HFFc6 (cell line): ENCODE measurements at places on chromosomes 6 and 20. TPM values are rescaled to one million over a fixed set of nuclear protein-coding genes. Genes with fewer than 3 reads are reported as not detected.

DNA sequence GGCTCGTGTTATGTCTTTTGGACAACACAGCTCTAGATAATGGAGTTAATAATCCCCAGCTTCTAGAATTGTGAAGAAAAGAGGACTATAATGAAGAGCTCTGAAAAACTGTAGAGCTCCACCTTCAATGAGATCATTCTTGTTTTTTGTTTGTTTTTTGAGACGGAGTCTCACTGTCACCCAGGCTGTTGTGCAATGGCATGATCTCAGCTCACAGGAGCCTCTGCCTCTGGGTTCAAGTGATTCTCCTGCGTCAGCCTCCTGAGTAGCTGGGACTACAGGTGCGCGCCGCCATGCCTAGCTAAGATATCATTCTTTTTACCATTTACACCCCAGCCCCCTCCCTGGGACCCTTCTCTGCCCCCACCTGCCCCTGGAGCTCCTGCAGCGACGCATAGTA lies 36.6 kb downstream of the ERGIC3 start:
- no peak for DNase-seq

- DNase-seq: no peak
Measured at GRCh38 chr6:77461796-77462195, 1.5 kb downstream of the HTR1B start.

GRCh38 chr20:672963-673602 lies 2.5 kb downstream of the SCRT2 start:
- DNase-seq: no peak

DNA sequence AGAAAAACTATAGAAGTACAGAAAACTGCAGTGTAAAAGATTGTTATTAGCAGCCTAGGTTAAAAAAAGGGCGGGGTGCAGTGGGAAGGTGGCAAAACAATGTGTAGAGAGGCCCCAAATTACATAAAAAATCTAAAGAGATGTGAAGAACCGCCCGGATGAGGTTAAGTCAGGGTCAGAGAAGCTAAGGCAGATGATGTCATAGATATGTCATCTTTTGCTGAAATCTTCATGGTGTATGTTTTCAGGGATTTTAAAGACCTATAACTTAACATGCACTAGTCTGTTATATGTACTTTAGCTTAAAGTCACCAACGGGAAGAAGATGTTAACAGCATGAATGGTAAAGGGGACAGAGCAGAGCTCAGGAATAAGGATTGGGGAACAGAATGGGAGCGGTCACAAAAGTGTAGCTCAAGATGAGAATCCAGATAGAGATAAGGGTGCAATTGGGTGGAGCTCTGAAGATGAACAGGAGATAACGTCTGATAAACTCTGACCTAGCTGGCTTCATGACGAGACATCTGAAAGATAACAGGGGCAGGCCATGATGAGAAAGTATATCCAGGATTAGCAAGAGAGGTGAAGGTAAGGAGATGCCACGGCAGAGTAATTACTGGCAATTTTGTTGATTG lies 83.4 kb downstream of the TFAP2A start:
- no peak for DNase-seq

GRCh38 chr6:42269974-42270510 lies 52.4 kb upstream of the MRPS10 start:
- no peak for DNase-seq

DNA sequence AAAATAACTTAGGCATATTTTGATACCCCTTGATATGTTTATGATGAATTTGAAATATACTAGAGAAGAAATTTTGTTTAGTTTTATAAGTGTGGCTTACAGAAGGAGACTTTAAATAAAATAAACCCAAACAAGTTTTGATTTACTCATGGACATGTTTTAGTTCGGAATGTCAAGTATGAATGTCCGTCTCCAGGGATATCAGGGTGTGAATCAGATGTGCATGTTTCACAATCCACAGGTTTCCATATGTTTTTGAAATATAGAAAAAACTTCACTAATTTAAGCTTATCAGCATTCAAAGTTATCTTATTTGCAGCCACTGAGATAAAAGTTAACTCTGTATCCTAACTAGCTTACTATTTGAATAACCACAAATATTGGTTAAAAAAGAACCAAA lies 51.5 kb downstream of the PLCB1 start:
- DNase-seq: no peak

DNA sequence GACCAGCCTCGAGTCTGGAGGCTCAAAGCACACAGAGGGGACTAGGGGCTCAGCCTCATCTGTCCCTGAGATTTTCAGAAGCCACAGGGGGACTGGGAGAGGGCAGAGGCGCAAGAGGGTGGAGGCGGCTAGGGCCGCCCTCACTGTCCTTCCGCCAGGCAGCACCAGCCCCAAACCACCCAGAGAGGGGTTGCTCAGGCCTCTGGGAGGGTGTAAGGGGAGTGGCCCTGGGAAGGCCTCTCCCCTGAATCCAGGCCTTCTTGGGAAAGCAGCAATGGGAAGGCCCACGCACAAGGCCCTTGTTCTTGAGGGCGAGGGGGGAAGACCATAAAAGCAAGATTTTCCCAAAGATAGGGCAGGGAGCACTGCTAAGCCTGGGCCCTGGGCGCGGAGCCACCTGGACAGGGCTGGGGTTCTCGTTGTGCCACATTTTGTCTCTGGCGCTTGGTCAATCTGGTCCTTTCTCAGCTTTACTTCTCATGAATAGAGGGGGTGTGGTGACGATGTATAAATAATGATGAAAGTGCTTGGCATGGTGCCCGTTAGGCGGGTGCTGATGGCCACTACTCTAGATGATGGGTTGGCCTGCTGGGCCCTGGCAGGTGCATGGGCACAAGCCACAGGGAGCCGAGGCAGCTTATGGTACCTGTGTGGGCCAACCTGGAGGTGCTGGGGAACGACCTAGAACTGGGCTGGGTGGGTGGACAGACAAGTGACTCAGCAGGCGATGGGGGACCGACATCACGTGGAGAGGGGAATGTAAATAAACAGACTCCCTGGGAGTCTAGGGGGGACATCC lies 4.8 kb downstream of the SAMD10 start:
- no peak for DNase-seq

GRCh38 chr6:130407032-130407431 lies 41.2 kb downstream of the TMEM200A start:
- DNase-seq: no peak

DNA sequence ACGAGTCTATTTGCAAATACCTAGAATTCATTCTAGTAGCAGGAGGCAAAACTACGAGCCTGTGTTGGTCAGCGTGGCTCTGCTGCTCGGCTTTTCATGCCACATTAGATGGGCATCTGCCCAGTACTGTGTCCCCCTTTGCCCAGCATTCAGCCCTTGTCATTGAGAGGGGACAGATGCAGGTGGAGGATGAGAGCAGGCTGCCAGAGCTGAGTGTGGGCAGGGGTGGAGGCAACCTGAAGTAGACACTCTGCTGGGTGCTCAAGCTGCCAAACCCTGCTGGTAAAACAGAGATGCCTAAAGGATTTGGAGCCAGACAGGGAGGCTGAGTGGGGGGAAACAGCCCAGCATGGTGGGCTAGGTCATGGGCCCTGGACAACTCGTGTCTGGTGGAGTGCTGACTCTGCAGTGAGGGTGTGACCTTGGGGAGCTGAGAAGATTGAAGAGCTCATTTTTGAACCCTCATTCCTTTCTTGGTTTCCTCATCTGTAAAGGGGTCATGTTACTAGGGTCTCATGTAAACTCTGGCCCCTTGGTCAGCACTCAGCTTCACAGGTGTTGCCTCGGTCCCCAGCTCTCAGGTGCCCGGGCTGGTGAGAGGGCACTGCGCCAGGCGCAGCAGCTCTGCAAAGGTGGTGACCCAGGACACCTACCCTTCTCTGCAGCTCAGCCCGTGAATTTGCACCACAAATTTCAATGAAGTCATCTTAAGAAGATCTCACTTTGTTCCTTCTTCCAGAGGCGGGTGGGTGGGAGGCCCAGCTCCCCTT lies 64.2 kb upstream of the BHLHE23 start:
- no peak for DNase-seq

DNA sequence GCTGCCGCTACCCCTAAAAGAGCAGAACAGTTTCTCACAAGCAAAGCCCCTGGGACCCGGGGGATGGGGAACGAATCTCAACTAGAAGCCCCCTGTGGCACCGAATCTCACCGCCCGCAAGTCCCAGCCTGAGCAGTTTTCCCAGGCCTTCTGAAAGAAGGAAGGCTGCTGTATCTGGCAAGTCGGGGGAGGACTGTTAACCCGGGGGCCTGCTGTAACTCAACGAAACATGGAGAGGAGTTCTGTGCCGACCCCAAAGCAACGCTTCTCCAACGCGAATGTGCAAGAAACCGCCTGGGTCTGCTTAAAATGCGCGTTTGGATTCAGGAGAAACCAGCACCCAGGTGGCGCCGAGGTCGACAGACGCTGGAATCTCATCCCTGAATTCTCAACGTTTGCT lies 34.2 kb downstream of the DLL1 start:
- no peak for DNase-seq

GRCh38 chr20:59232618-59233017 lies 67.8 kb upstream of the EDN3 start:
- peak; percentile 19 for DNase-seq

- DNase-seq: no peak
Measured at GRCh38 chr6:410555-411395, 19.2 kb downstream of the IRF4 start.

GRCh38 chr20:48538058-48538825 lies 289.6 kb downstream of the PREX1 start:
- DNase-seq: peak; percentile 68

- DNase-seq: peak; percentile 81
Measured at GRCh38 chr6:44452725-44453124, 65.2 kb downstream of the CDC5L start.

- no peak for DNase-seq
Measured at GRCh38 chr6:121158438-121158837, 175.8 kb downstream of the TBC1D32 start.

DNA sequence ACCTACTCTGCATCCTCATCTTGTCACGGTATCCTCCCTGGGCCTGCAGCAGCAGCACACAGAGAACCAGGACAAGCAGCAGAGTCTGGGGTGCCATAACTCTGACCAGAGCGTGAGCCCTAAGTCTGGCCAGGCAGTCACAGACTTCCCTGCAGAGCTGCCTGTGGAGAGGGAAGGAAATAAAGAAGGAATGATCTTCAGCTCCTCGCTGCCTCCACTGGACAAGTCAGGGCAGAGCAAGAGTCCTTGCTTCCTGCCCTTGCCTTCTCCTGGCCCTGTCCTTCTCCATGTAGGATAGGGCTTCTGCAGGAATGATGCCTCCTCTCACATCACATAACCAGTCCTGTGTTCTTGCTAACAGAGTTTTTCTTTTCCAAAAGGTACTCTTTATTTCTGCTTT lies 15.9 kb upstream of the WFDC11 start:
- DNase-seq: no peak

PHACTR1 gene
- 2.9 to 4.2 TPM (median 3.9 TPM) in 3 replicates for total RNA-seq

GPX5 gene
- total RNA-seq: not detected in 3 replicates

ZBTB12 gene
- 8.3 to 8.7 TPM (median 8.4 TPM) in 3 replicates for total RNA-seq

OPRL1 gene
- total RNA-seq: 0.45 to 1.2 TPM (median 1.00 TPM) in 3 replicates

PRR18 gene
- not detected in 3 replicates for total RNA-seq

BPIFA2 gene
- total RNA-seq: not detected in 3 replicates

STX16 gene
- 44.4 to 48.9 TPM (median 45.4 TPM) in 3 replicates for total RNA-seq
